ENCODE measurements at places on chromosomes 4 and X.
A peak's percentile ranks its signal among the peaks of the same experiment; 100 is the strongest.

DNA sequence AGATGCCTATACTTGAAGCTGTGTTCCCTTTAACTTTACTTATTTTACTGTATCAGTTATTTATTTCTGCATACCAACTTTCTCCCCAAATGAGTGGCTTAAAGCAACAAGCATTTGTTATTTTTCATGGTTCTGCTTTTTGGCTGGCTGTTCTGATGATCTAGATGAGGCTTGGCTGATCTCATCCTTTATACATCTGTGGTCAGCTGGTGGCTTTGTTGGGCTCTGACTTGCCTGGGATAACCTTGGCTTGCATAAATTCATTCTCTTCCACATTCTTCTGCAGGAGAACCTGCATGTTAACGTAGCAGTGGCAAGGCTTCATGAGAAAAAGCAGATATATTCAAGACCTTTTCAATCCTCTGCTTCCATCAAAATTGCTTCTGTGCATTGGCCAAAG, 1317.6 kb downstream of the ADGRL3 start:
- no peak for DNase-seq

DNA sequence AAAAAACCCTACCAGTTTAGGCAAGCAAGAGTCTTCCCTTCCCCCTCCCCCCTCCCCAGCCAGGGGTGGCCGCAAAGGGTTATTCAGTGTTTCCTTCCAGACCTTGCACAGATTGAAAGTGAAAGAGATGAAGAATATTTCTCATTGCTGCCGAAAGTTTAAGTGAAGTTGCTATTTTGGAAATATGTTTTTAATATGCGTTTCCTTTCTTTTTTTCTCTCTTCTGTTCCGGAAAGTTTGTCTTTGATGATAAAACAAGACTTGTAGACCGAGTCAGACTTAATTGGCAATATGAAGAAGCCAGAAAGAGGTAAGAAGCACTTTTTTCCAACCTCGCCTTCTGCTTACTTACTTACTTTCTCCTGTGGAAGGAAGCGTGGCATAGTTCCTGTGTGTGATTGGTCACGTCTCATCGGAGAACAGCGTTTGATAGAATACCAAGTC, 58.5 kb upstream of the CLCN4 start:
- DNase-seq, result no peak

DNA sequence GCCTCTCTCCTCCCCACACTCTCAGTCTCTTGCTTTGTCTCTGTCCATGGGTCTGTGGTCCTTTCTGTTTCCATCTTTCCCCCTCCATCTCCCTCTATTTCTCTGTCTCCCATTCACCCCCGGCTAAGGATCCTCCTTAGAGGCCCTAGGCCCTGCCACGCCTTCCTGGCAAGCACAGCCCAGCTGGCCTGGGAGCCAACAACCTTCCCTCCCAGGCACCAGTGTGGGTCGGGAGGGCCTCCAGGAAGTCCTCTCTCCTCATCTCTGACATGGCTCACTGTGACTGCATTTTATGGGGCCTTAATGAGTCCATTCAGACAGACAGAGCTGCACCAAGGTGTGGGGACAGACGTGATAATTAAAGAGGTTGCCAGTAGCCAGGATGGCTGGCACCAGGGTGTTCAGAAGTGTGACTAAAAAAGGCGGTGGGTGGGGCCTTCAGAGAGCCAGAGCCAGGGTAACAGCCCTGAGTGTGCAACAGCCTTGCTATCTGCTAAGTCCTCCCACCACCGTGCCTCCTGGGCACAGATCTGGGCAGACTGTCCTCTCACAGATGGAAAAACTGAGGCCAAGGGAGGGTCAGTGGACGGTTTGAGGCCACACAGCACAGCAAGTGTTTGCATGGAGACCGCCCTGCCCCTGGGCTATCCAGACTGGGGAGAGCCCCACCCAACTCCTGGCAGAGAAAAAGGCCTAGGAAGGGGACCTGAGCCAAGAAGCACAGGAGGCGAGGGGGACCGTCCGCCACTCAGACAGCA, 31.5 kb downstream of the BLOC1S4 start:
- DNase-seq, result no peak

- no peak for DNase-seq
Observed at GRCh38 chrX:54180403-54180802, 2.7 kb downstream of the FAM120C start.

DNA sequence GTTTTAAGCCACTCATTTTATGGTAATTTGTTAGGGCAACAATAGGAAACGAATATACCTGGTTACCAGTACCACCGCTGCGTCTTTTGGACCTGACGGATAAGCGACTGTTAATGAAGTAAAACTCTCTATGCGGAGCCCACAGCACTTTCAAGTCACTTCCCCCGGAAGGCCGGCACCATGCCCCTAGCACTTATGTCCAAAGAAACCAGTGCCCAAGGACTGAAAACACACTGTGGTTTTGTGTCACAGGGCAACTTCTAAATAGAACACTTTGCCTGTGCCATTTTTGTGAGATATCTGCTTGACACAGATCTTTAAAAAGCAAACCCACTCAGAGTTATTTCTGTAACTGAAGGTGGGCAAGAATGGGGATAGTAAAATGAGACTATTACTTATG, 22.7 kb downstream of the SH3KBP1 start:
- no peak for DNase-seq

- no peak for DNase-seq
Observed at GRCh38 chrX:52277666-52278065, 91.2 kb upstream of the XAGE2 start.

- DNase-seq, result no peak
Observed at GRCh38 chr4:29336861-29337260, 1383.3 kb upstream of the PCDH7 start.

DNA sequence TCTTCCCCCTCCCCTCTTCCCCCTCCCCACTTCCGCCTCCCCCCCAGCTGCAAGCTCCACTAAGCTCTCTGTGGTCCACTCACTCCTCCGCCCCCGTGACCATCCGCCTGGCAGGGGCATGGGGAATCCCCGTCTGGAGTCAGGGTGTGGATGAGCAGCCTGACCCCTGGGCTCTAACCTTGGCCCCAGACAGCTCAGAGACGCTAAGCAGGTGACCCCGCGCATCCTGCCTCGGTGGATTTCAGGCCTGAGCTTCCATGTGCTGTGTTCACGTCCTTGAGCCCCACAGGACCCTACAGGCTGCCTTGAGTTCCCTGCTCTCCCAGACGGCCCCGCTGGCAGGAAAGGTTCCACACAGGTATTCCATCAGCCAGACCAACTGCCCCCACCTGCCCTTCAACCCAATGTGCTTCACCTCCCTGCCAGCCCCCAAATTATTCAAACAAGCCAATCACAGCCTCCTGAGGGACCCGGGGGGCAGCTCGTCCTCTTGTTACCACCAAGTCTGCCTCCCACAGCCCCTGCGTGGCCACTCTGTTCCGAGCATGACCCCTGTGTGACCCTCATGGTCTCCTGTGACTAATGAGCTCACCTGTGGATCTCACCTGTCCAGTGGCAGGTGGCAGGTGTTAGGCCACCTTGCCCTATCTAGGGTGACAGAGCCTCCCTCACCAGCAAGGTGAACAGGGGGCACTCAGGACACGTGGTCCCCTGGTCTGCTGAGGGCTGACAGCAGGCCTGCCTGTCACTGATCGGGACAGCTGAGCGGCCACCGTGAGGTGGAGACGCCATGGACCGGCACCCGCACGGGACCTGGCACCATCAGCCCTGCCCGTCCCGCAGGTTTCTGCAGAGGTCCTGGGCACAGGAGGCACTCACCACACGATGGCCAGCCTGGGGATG, 73.2 kb upstream of the MXD4 start:
- DNase-seq, result no peak

DNA sequence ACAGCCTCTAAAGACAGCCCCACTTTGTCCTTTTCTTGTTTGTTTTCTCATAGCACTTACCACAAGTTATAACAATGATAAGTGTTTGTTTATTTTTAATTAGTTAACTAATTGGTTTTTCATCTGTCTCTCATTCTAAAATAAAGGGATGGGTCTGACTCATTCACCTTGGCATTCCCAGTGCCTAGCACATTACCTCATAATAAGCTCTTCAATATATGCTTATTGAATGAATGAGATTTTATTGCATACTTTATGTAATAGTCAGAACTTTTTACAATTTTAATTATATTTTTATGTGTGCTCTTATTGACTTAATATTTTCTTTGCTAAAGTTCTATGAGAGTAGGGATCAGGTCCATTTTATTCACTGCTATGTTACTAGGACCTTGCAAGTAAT, 22.8 kb upstream of the PRKG2 start:
- DNase-seq, result no peak

DNA sequence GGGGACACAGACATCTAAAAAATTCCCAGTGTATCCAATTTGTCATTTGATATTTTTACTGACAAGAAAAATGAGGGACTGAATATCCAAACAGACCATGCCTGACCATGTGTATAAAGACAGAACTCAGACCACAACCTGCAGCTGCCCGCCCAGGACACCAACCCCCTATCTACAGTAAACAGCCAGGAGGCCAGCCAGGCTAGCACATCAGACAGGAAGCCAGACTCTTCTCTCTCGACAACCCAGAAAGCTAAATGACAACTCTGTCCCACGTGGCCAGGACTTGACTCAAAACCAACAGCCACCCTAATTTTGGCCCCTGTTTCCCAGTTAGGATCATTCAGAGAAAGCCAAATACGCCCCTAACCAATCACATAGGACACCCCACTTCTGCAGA, 15.1 kb downstream of the AFAP1 start:
- DNase-seq, result no peak

GRCh38 chr4:103754844-103755243, 35.1 kb upstream of the TACR3 start:
- no peak for DNase-seq

DNA sequence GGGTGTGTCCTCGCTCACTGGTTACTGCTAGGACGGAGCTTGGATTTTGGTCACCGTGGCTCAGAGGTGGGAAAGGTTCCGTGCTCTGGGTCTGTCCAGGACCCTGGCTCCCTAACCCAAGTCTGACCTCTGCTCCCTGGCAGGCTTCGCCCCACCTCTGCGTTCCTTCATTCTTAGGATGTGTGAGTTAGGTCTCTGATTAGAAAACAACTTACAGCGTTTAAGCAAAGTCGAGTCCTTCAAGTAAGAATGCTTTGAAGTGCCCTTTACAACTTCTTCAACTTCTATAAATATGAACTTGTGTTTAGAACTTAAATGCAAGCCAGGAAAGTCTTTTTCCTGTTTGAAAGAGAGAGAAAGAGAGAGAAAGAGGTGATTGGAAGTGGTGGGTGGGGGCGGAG, 891 bp downstream of the TLR2 start:
- DNase-seq, result no peak

- no peak for DNase-seq
Observed at GRCh38 chrX:455199-455598, 68.5 kb upstream of the PPP2R3B start.

DNA sequence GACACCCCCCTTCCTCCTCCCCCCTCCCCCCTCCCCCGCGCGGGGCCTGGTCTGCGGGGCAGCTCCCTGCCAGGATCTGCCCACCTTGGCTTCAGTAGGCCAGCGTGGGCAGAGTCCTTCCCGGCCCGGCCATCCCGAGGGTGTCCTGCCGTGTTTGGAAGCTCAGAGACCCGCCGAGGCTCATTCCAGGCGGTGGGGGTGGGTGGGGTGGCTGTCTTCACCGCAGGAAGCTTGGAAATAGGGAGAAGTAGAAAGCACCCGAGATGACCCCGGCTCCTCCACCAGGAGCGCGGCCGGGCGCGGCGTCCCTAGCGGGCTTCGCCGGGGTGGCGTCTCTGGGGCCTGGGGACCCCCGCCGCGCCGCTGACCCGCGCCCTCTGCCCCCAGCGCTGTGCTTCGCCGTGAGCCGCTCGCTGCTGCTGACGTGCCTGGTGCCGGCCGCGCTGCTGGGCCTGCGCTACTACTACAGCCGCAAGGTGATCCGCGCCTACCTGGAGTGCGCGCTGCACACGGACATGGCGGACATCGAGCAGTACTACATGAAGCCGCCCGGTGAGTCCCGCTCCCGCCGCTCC, 1.6 kb downstream of the NAT8L start:
- DNase-seq, result no peak

GRCh38 chr4:119040694-119041185, 94.9 kb upstream of the MYOZ2 start:
- DNase-seq, result no peak

DNA sequence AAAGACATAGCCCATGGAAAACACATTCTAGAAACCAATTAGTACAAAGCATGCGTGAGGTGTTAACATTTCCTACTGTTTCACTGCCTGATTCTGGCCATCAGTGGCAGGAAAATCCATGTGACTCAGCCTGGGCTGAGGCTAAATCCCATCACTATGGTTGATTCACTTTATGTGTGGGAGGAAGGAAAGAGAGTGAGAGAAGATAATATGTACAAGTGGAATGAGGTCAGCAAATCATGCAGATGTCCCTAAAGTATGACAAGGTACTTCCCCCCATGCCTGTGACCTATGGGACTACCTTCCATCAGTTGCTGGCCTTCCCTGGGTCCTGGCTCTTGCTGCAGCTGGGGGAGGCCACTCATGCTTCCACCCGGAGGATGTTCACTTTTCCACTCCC, 64.2 kb upstream of the MAP3K15 start:
- no peak for DNase-seq

GRCh38 chrX:136619899-136620505, 28.0 kb upstream of the CD40LG start:
- no peak for DNase-seq

GRCh38 chr4:107192601-107193000, 156.5 kb upstream of the DKK2 start:
- DNase-seq, result no peak

- no peak for DNase-seq
Observed at GRCh38 chrX:129719268-129719667, 19.5 kb upstream of the XPNPEP2 start.

- DNase-seq, result peak; percentile 31
Observed at GRCh38 chr4:120921456-120922380, 808 bp downstream of the PRDM5 start.

DNA sequence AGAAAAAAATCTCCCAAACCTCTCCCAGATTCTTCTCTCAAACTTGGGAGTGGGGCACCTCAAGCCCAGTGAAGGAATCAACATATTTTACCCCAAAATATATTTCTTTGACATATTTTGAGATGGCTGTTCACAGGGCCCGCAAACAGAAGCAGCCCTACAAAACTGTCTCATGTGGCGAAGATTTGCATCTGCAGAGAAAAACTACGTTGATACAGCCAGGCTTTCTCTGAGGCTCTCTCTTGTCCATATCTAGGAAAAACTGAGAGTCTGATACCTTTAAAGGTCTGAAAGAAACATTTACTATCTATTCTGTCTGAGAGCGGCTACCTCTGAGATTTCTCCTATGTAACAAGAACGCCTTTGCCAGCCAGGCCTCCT, 23.3 kb upstream of the TMSB4X start:
- no peak for DNase-seq

DNA sequence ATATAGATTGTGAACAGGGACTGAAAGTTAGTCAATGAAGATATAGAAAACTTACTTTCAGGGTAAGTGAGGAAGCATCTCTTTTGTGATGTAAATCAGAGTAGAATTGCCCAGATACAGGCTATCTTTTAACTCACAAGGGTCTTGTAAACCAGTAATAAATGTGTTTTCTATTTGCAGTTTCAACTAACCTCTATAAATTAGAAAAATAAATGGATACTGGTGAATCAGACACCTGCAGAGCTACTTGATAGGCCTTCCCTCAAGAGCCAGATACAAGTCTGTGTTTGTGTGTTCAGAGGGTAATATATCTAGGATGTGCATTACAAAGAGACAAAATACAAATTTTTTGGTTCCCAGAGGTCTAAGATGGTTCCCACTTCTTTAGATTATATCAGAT, 82.9 kb downstream of the DCLK2 start:
- no peak for DNase-seq

- no peak for DNase-seq
Observed at GRCh38 chrX:39935411-39936064, 162.2 kb downstream of the BCOR start.

Data from GM04504 (cell line).